Mesenteric fat pad (tissue), 1 donor: ENCODE measurements at places on chromosomes 13 and 19.

DNA sequence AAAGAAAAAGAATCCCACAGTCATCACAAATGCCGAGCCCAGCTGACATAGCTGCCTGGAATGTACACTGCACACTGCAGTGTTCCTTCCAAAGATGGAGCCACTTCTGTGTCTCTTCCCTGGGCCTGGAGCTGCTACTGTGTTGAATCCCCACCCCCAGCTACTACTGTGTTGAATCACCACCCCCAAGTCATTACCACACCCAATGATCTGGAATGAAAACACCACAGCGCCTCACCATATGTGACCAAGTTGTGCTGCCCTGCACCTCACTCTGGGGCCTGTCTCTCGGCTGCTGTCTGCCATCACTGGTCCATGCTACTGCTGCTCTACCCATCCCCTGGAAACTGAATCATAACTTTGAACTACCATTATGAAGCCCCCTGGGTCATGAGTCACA lies 861.2 kb downstream of the UQCRFS1 start:
- no peak for DNase-seq

- no peak for DNase-seq
Measured at GRCh38 chr13:25922376-25922775, 129.4 kb downstream of the SHISA2 start.

GRCh38 chr13:37647031-37647650 lies 48.6 kb upstream of the POSTN start:
- DNase-seq: no peak

GRCh38 chr19:40717325-40717879 lies 490 bp downstream of the ITPKC start:
- no peak for DNase-seq

DNA sequence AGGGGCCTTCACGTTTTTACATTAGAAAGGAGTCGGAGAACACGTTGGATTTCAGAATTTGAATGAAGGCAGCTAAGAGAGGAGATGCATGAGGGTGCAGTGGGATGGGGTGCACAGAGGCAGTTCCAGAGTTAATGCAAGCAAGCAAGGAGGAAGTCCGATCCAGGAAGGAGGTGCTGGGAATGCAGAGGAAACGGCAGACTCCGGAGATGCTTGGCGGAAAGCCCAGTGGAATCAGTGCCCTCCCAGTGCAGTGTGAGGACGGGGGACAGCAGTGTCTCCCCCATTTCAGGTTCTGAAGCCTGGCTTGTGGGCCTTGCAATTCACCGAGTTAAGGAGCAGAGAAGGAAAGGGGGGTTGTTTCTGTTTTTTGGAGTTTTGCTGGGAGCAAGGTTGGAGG lies 100.4 kb downstream of the COL4A2 start:
- no peak for DNase-seq

DNA sequence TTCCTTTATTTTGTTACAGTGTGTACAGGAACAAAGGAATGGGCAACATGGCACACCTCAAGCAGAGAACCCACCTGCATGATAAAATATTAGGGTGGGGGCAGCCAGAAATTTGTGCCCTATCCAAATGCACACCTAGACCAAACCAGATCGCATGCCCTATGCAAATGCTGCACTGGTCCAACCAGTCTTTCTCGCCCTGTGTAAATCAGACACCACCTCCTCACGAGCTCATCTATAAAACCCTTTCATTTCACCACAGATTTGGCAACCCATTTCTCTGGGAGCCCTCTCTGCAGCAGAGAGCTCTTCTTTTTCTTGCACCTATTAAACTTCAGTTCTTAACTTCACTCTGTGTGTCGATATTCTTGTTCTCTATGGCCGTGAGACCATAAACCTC lies 1559.2 kb downstream of the SLITRK1 start:
- no peak for DNase-seq

GRCh38 chr13:31793246-31793645 lies 53.9 kb downstream of the RXFP2 start:
- no peak for DNase-seq

- DNase-seq: no peak
Measured at GRCh38 chr19:10068205-10068604, 17.9 kb upstream of the SHFL start.
